Karpas-422 (cell line): ENCODE measurements at places on chromosomes 5 and 9. TPM values are rescaled to one million over a fixed set of nuclear protein-coding genes. Genes with fewer than 3 reads are reported as not detected.

SCGB3A1 gene
- total RNA-seq, result not detected in 2 replicates

LCN6 gene
- not detected in 2 replicates for total RNA-seq

DNA sequence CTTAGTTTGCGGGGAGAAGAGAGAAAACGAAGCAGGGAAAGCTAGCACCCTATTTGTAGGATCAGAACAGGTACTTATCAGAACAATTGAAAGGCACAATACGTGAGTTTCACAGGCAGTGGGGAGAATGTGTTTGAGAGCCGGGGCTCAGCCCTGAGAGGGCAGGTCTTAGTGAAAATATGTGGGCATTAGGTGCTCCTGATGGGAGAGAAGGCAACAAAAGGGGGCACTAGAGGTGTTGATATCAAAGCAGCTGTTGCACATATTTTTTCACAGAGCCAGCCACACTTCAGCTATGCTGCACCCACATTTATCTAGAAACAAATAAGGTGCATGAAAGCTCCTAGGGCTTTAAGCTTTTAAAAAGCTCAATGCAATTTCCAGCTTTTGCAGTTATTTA is 99.7 kb upstream of the MAN2A1 start:
- H3K4me3 ChIP-seq, result no peak overlapping the region
- peaks cover 18% of the 10 kb centered on the region for H3K4me1 ChIP-seq
- peak; percentile 47 for DNase-seq
- no peaks in the 10 kb centered on the region for H3K36me3 ChIP-seq
- H3K27me3 ChIP-seq, result no peaks in the 10 kb centered on the region

GRCh38 chr5:80865551-80865950 is 94.6 kb upstream of the RASGRF2 start:
- H3K4me1 ChIP-seq, result peaks cover 7% of the 10 kb centered on the region
- no peaks in the 10 kb centered on the region for H3K36me3 ChIP-seq
- no peaks in the 10 kb centered on the region for H3K27me3 ChIP-seq
- no peak overlapping the region for H3K27ac ChIP-seq
- no peak for DNase-seq
- H3K4me3 ChIP-seq, result no peak overlapping the region

DNA sequence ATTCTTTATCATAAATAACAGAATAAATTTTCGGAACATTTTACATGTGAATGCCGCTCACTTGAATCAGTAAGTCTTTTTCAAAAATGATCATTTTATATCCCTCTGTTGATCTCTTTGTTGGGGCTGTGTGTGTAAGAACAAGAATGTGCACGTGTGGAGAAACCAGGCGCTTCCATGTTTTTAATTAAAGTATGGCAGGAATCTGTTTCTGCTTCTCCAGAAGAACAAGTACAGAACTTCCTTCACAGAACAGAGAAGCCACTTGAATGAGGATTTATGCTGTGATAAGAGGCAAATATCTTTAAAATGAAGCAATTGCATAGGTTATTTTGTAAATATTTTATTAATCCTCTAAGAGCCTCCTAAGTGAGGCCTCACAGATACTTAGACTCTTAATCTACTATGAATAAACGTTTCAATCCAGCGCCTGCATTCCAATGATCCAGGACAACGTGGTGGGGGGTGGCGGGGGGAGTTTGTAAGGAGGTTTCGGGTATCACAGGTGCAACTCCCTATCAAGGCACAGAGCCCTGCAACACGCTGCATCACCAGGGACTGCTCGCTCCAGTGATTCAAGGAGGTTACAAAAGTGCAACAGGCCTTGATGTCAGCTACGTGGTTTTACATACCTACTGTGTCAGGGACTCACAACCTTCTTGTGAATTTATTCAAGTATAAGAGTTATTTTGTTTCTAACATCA is 409.2 kb downstream of the BNC2 start:
- H3K27ac ChIP-seq, result no peak overlapping the region
- DNase-seq, result peak; percentile 61
- H3K4me1 ChIP-seq, result peaks cover 14% of the 10 kb centered on the region
